ENCODE measurements at places on chromosomes 3 and 15. TPM values are rescaled to one million over a fixed set of nuclear protein-coding genes. Genes with fewer than 3 reads are reported as not detected.

DNA sequence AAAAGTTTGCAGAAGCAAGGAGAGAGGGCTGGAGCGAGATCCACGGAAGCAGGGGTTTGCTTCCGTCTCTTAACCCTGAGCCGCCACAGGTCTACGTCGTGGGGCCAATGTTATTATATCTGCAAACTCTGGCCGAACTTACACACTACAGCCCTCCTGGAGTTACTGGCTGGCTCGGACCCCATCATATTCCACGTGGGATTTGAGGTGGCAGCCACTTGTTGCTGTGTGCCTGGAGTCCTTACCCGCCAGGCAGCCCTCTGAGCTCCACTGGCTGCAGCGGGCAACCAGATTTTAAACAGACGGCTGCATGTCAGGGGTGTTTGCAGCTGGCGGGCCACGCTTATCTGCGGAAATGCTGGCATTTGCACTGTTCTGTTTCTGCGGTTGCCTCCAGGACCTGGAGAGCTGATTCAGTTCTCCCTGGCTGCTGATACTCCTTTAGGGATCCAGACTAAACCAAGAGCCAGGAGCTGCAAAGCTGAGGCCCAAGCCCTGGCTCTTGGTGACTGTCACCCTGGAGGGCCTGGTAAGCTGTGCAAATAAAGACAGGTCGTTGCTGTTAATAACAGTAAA, 34.7 kb downstream of the TM2D3 start:
- DNase-seq: no peak

- no peak for DNase-seq
Measured at GRCh38 chr15:66598095-66598815, 32.5 kb upstream of the LCTL start.

GRCh38 chr15:91278951-91279350, 178.9 kb downstream of the SV2B start:
- no peak for DNase-seq

- no peak for DNase-seq
Measured at GRCh38 chr3:59563072-59563605, 513.3 kb upstream of the CFAP20DC start.

GRCh38 chr3:140731440-140732119, 53.7 kb downstream of the TRIM42 start:
- DNase-seq: no peak

DNA sequence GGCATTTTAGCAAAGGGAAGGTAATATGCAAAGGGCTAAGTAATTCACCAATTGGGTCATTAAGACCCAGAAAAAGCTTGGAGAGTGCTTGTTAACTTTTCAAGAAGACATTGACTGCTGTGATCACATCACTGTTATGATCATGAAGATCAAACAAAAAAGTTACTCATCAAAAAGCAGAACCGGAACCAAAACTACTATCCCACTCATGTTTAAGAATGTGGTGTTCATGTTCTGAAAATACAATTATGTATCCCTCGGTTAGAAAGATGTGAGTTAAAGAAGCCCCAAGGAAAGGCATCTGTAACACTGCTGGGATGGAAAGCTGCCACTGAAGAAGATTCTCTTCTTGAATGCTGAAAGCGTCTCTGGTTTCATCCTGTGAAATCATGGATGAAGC, 32.6 kb downstream of the BBX start:
- no peak for DNase-seq

- no peak for DNase-seq
Measured at GRCh38 chr3:163474766-163475165, 1603.5 kb downstream of the SI start.

DNA sequence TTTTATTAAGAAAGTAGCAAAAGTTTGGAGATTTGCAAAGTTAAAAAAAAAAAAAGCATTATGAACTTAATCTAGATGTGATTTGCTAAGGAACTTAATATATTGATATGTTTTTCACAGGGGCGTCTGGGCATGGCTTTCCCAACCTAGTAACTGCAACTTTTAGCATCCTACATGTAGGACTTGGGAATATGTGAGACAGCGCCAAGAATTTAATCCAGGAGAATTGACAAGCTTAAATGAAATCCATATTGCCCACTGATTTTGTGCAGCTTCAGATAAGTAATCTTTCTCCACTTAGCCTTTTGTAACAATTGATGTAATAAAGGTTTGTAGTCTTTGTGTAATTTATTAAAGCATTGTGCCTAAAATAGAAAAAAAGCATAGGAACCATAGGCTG, 982 bp upstream of the GABPB1 start:
- no peak for DNase-seq

GRCh38 chr3:126100634-126101301, 16.8 kb upstream of the SLC41A3 start:
- DNase-seq: no peak

DNA sequence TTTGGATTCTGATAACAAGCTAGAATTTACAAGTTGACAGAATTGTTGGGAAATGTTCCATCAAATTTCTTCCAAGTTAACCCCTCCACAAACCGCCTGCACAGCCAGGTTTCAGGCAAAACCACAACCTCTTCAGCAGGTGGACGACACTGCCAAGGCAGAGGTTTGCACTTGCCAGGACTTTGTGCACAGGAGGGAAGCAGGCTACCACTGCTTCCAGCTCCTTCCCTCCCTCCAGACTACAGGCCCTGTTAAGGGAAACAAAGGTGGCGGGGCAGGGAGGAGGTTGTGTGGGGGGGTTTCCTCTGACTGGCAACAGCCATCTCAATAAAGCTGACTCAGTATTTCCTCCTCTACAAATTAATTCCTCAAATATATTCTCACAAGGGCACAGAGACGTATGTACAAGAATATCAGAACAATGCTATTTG, 42.2 kb downstream of the TBC1D2B start:
- DNase-seq: no peak

GRCh38 chr15:37108381-37109167, 8.2 kb upstream of the MEIS2 start:
- no peak for DNase-seq

- DNase-seq: no peak
Measured at GRCh38 chr3:46141813-46142212, 66.3 kb downstream of the CCR1 start.

- DNase-seq: no peak
Measured at GRCh38 chr3:156614642-156615511, 59.5 kb upstream of the TIPARP start.

DNA sequence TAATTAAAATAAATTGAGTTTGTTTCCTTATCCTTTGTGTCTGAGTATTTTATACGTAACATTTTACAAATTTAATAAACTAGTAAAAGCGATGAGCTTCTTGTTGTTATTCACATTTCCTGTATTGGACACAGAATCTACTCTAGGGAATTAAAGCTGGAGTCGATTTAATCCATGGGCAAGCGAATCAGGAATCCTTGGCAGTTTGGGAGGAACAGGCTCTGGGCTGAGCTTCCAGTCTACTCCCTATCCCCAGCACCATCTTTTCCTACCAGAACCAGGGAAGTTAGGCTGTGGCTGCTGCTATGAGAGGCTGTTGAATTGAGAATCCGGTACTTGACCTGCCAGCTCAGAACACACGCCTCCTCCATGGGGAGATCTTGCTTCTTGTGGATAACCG, 437.3 kb upstream of the TPM1 start:
- no peak for DNase-seq

DNA sequence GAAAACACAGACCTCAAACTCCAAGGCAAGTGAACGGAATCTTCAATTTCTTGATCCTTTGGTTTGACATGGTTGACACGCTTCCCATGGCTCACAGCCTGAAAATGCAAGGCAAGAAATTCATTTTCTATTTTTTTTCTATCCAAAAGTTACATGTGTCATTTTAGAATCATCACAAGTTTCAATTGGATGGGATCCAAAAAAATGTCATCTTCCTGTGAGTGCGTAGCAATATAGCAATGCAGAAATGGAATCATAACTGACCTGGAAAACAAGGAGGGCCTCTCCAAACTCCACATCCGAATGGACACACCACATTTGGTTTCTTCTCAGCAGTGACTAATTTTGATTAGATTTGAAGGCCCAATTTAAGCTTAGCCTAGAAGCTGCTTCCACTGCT, 175.8 kb upstream of the ATP11B start:
- DNase-seq: no peak

- DNase-seq: no peak
Measured at GRCh38 chr3:47404431-47404876, 23.6 kb downstream of the PTPN23 start.

- no peak for DNase-seq
Measured at GRCh38 chr3:4581498-4581897, 88.3 kb downstream of the ITPR1 start.

DNA sequence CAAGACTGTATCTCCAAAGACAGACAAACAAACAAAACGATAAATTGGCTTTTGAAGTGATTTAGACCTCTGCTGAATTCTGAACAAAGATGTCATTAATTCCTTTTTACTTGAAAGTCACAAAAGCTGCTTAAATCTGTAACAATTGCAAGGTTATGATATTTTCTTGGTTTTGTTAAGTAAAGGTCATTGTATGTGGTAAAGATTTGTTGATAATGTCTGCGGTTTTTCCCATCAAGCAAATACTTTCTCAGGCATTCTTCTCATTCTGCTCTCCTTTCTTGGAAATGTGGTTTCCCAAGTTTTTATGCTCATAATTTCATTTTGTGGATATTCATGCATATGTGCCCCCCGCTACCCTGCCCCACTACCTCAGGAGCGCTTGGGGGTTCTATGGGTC, 116.5 kb downstream of the SLMAP start:
- no peak for DNase-seq

- no peak for DNase-seq
Measured at GRCh38 chr15:97026781-97027180, 696.3 kb downstream of the NR2F2 start.

DNA sequence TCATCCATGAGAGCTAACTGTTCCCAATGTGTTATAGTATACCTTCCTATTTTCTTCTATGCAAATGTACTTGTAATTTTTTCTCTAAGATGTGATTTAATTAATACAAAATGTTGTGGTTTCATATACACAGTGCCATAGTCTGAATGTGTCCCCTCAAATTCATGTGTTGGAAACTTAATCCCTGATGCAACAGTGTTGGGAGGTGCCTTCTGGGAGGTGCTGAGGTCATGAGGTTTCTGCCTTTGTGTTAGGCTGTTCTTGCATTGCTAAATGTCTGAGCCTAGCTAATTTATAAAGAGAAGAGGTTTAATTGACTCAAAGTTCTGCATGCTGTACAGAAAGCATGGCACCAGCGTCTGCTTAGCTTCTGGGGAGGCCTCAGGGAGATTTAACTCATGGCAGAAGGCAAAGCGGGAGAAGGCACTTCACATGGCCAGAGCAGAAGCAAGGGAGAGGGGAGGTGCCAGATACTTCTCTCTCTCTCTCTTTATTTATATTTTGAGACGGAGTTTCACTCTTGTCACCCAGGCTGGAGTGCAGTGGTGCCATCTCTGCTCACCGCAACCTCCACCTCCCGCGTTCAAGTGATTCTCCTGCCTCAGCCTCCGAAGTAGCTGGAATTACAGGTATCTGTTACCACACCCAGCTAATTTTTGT, 34.7 kb upstream of the BNIP2 start:
- no peak for DNase-seq

GRCh38 chr3:124784686-124785382, 54.6 kb downstream of the UMPS start:
- DNase-seq: no peak

DNA sequence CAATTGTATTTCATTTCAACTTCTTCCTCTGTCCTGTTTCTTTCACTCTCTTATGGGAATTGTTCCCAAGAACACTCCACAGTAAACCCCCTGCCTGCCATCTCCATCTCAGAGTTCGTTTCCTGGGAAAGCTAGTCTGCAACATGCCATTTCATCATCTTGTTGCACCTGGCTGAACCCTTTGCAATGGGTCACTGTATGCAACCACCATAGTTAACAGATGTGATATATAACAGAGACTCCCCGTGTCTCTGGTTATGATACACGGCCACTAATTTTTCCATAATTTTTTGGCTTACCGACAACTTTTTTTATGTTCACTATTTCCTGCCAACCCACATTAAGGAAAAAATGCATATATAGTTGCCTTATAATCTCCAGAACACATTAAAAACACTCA, 95.5 kb downstream of the CHST2 start:
- DNase-seq: no peak

DNA sequence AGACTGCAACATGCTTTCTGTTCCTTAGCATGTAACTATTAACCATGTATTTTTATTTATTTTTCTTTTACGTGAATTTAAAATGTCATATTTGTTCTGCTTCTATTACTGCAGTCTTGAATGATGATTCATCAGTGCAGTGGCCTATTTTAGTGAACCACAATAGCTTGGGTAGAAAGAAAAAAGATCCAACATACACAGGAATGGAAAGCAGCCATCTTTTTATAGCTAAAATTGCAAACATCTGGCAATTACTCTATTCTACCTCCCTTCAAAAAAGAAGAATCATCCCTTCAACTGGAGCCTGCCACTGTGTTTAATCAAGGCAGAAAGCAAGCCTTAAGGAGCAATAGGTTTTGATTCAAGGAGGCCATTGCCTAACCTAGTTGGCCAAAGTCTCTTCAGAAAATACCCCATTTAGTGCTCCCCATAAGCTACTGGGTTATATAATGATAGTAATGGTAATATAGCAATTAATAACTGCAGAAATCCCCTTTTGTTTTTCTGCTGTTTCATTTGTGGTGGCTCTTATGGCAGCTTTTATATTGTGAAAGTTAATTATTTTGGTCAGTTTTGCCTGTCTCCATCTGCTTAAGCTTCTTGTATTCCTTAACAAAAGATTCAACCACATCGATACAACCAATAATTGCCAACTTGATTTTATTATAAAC, 267.3 kb downstream of the LPP start:
- DNase-seq: no peak

- DNase-seq: peak; percentile 36
Measured at GRCh38 chr3:11290743-11291680, 18.8 kb downstream of the ATG7 start.

DNA sequence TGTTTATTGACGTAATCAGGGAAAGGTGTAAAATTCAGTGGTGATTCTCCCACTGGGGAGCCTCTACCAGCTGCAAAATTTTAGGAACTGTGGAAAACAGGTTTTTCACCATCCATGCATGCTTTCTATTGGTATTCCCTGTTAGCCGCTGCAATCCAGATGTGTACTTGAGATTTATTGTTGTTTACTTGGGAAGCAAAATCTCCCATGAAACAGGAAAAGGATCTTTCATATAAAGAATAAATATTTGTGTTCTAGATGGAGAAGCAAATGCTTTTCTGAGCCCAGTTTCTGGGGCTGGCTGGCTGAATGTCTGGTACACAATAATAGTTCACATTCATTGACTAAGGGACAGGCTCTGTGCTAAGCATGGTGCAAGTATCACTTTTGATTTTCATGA, 144.6 kb upstream of the RASGRP1 start:
- no peak for DNase-seq

LEKR1 gene
- total RNA-seq: 1.4 TPM

RBSN gene
- 19.4 TPM for total RNA-seq

FBXL22 gene
- 0.28 TPM for total RNA-seq

TUSC7 gene
- total RNA-seq: not detected

ACKR2 gene
- total RNA-seq: 2.3 TPM

FXR1 gene
- 134 TPM for total RNA-seq

RHOV gene
- total RNA-seq: not detected

SOX2 gene
- not detected for total RNA-seq

CPEB1 gene
- not detected for total RNA-seq

AADACL2 gene
- total RNA-seq: not detected

RNF123 gene
- 35.5 TPM for total RNA-seq

Measured in activated CD4-positive, alpha-beta memory T cell treated with anti-CD3 and anti-CD28 coated beads, Interleukin-2, amount 10 ng/mL, durations not matched to agents 7 days and 5 days (primary cell).